ENCODE measurements at places on chromosomes 13 and 19.

GRCh38 chr19:48498595-48499311 lies 12.9 kb downstream of the LMTK3 start:
- DNase-seq, result no peak

DNA sequence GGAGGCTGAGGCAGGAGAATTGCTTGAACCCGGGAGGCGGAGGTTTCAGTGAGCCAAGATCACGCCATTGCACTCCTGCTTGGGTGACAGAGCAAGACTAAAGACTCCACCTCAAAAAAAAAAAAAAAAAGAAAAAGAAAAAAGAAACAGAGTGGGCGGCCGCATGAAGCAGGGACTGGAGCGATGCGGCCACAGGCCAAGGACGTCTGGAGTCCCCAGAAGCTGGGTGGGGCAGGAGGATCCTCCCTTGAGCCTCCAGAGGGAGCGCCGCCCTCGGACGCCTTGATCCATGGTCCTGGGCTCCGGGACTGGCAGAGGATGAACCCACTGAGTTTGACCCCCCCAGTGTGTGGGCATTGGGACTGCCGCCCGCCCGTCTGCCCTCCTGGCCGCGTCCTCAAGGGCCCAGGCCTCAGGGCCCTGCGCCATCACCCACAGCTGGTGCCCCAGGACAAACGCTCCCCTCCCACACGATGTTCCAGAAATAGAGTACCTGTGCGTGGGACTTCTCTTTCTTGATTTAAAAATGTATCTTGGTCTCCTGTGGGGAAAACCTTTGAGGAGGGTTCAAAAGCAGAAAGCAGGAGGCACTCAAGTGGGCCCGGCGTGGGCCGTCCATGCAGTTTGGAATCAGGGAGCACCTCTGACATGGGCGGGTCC lies 15.5 kb downstream of the BTBD2 start:
- no peak for DNase-seq

DNA sequence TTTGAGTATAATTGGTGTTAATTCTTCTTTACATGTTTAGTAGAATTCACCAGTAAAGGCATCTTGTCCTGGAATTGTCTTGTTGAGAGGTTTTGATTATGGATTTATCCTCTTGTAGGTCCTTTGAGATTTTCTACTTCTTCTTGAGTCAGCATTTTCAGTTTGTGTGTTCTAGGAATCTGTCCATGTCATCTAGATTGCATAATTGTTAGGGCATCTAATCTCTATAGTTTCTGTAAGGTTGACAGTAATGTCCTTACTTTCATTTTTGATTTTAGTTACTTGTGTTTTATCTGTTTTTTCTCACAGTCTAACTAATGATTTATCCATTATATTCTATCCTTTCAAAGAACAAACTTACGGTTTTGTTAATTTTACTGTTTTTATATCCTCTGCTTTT lies 492.0 kb downstream of the FGF9 start:
- no peak for DNase-seq

- DNase-seq, result no peak
Observed at GRCh38 chr13:110936519-110936918, 21.6 kb upstream of the ANKRD10 start.

Data from stimulated activated CD4-positive, alpha-beta T cell treated with anti-CD3 and anti-CD28 coated beads, Interleukin-12 subunit alpha, Interleukin-12 subunit beta, amount 100 ng/mL, for 48 hours (primary cell).